D721Med (cell line): ENCODE measurements at places on chromosomes 2 and 18.

DNA sequence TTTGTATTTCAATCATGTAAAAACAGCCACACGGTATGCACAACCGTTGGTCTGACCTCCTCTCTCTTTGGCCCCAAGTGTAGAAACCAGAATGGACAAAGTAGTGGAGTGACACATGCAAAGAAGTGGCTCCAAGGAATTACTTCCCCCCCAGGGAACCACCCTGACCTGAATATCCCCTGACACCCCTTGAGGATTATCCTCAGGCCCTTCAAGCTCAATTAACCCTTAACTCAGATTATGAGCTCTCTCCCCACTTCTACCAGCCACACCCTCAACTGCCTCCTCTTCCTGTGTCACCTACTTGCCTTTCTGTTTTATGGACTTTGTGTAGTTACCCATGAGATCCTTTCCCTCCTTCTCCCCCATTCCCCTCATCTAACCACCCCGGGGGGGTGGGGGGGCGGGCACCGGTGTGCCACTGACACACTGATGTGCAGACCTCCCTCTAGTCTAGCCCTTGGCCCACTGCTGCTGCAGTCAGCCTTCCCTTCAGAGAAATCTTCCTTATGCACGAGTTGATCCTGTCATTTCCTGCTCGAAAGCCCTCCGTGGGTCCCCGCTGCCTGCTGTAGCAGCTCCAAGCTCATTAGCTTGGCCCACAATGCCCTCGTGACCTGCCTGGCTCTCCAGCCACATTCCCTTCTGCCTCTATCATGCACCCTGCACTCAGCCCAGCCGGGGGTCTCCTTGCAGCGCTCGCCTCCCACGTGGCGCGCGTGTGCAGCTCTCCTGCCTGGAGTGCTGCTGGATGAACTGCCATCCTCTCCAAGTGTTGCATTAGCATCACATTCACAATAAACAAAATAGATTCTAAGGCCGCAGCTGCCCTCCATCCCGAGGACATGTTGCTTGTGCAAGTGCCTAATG, 40.1 kb upstream of the TMEM177 start:
- peak; percentile 34 for DNase-seq

DNA sequence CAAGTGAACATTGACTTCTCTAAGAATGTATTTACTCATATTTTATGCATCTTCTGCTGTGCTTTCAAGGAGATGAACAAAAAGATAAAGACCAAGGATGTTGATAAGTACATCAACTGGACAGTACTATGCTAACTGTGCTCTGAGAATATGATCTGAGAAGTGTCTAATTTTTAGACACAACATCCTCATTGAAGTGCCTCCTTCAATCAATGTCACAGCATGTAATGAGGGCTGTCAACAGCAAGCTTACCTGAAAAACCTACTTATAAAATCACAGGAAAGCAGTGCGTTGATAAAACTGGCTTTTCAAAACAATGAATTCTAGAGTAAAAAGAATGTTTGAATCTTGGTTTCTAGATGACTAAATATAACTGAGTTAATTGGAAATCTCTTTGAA, 452.9 kb upstream of the DSEL start:
- no peak for DNase-seq

- DNase-seq = no peak
These were observed 42.5 kb downstream of the RNF144A start for GRCh38 chr2:6959751-6960150.

DNA sequence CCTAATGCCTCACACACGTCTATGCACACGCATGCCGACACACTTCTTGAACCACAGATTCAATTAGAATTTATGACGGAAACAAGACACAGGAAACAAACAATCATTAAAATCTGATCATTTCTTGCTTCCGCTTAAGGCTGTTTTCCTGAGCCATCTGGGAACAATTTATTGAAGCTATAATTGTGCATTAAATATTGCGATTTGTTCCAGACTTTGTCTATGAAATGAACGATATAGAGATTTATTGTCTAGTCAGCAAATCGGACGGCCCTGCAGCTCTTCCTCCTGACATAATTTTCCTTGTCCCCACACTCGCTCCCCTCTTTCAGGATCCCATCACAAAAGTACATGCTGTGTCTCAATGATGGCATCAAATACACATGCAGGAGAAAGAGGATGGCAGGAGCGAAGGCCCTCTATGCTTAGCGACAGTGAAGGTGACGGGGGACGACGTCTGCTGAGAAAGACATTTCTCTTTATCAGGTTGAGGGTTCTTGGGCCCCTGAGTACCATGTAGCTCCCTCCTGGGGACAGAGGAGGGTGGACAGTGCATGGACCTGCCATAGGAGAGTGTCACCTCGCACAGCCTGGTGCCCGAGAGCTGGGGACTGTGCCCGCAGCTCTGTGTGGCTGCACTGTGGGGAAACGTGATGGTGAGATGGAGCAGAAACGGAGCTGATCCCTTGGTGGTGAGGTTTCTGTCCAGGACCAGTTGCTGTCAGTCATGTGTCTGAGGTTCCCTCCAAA, 157.3 kb downstream of the ACKR3 start:
- no peak for DNase-seq

DNA sequence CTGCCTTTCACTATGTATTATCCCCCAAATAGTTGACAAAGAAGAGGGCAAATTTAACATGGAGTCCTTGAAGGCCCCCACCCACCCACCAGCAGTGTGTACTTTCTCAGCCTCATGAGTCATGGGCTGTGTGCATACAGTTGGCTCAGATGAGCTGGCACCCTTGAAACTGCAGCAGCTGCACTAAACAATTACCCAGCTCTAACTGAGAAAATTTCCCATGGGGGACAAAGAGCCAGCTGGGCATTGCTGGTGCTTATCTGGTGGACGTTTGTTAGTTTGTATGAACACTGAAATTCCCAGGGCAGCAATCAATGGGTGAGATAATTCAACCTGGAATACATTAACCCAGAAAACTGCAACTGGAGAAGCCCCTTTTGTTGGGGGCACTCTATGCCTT, 131.7 kb downstream of the GCA start:
- no peak for DNase-seq

DNA sequence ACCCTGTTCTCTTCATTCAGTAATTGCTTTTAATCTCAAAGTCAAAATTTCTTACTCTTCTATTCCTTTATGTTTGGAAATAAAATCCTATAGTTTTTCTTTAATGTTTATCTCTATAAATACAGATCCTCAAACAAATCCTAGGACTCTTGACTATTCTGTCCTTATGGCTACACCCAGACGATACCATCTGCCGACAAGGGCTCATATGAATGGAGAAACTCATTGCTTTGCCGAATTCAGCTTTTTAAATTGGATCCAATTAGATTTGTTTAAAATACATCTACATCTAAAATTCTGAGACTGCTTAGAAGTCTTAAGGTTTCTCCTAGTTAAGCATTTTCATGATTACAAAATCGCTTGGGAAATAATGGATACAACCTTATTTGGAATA, 9.0 kb downstream of the ALKAL2 start:
- DNase-seq = no peak

DNA sequence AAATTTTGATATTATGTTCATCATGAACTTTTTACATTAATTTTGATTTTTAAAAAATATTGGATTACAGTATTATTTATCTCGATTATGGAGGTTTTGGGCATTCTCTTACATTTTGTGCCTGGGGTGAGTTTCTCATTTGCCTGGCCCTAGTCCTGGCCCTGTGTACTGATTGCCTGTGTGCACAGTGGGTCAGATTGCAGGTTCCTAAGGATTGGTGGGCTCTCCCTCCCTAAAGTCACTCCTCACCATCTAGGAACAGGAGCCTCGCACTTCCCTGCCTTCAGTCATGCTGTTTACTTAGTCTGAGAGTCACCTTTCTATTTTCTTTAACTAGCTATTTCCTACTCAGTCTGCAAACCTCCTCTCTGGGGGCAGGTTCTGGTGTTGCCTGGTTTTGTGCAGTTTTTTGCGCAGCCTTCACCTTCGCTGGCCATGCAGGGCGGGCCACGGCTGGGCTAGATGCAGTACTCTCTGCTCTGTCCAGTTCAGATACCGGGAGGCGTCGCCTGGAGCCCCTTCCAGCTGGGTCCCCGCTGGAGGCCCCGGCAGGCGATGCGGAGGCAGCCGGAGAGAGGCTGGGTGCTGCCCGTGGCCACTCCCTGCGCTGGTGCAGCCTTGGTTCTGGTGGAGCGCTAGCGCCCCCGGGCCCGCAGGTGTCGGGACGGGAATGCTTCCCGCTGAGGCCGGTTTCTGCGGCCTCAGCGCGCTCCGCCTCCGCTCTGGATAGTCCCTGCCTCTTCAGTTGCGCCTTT, 23.3 kb upstream of the MC5R start:
- DNase-seq = no peak

GRCh38 chr2:105935063-105935462, 190.4 kb downstream of the NCK2 start:
- no peak for DNase-seq

DNA sequence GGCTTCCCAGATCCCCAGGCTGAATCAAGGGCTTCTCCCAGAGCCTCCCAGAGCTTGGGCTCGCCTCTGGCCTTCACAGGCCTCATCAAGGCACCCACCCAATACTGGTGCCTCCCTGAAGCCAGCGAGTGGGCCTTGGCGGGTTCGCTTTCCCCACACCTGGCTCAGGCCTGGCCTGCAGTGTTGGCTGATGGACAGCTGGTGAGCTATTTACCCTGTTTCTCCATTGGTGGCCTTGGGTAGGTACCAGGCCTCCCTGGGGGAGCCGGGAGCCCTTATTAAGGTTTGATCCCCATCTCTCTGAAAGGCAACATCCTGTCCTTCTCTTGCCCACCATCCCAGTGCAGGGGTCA, 18.2 kb upstream of the DUSP2 start:
- DNase-seq = no peak

- no peak for DNase-seq
These were observed 490.7 kb downstream of the EIPR1 start for GRCh38 chr2:2886922-2887321.

- DNase-seq = no peak
These were observed 108.8 kb downstream of the TMEM163 start for GRCh38 chr2:134609924-134610513.

DNA sequence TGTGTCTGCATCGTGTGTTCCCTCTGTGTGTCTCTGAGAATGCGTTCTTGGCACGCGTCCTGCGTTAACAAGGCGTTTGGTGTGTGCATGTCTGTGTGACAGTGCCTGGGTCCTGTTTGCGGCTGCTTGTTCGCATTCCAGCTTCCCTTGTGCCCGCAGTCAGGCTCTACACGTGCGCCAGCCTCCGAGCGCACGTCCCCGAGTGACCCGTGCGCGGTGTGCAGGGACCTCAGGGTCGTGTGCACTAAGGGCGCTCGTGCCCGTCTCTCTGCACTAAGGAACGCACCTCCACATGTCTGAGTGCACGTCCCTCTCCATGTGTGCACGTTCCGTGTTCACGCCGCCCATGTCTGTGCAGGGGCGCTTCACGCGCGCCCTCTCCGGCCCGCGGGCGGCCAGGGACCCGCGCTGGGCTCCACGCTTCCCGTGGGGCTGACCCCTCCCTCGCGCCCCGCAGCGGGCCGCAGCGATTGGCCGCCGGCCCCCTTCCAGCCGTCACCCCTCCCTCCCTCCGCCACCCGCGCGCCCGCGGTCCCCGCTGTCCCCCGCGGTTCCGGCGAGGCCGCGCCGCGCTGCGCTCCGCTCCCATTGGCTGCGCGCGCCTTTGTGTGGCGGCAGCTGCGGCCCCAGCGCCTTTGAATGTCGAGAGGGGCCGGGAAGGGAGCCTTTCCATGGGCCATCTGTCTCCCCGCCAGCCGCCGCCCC, 229.4 kb downstream of the HAUS1 start:
- DNase-seq = peak; percentile 83

DNA sequence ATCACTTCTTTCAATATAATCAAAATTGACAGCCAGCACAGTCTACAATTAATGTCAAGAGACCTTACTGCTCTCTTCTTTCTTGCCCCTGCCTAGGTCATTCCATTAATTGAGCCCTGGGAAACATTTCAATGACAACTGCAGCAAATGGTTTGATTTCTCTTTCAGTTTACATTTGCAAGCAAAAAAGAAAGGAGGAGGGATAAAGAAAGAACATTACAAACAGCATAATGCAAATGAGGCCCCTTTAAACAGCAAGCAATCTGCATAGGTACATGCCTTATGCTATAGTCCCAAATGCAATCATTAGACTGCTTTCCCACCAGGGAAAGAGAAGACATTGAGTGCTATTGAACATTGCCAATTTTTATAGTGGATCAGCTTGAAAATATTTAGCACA, 655.0 kb upstream of the CDH2 start:
- DNase-seq = no peak

- DNase-seq = no peak
These were observed 180.5 kb downstream of the AGPS start for GRCh38 chr2:177573120-177573519.

DNA sequence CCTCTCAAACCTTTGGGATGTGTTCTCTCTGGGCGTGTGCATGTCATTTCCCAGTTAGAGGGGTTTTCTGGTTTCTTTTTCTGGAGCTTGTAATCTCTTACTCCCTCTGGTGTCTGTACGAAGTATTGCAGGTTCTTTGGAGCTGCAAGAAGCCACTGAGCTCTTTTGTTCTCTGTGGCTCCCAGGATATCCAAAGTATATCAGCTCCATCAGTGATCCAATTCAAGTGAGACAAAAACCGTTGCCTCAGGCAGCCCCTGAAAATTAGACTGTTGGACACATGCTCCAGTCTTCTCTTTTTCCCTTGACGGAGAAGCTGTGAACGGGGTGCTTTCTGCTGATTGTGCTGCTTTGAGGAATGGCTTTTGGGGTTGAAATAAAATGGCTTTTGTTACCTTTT, 59.0 kb upstream of the LDLRAD4 start:
- DNase-seq = no peak

DNA sequence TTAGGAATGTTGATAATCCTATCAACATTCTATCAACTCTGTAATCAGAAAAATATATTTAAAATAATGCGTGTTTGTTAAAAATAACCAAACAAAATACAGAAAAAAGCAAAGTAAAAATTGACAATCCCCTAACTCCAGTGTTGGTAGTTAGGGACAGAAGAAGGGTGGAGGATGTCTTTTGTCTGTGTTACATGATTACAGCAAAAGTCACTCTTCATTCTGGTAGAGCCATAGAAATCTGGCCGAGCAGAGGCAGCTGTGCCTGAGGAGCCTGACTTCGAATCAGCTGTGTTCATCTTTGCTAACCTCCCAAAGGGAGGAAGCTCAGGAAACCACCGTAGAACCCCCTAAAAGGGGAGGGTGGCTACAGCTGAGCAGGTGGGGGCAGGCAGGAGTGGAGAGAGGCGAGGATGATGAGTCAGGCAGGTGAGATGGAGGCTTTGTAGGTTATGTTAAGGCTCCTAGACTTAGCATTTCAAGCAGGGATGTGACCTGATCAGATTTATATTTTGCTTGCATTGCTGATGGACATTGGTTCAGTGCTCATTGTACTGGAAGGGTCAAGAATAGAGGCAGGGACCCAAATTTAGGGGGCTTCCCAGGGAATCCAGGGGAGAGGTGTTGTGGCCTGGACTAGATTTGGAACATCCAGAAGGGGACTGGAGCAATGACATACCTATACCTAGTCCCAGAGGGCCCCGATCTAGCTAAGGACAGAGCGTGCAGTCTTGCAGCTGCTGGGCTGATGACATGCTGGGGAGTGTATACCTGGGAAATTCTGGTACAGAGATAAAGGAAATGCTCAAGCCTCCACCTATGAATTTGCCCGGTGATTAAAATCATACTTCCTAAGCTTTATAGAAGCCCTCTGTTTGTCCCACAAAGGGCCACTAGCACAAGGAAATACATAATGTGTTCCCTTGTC, 95.7 kb downstream of the NEDD4L start:
- DNase-seq = no peak

- no peak for DNase-seq
These were observed 152.3 kb downstream of the USP34 start for GRCh38 chr2:61318553-61318952.

GRCh38 chr18:64398320-64398719, 249.4 kb upstream of the LINC00305 start:
- DNase-seq = no peak

GRCh38 chr2:221551864-221552263, 20.2 kb downstream of the EPHA4 start:
- no peak for DNase-seq
